Fibroblast of skin of back (primary cell): ENCODE measurements at places on chromosomes 6 and 20.

- DNase-seq, result no peak
Observed at GRCh38 chr6:146689806-146690205, 91.0 kb downstream of the ADGB start.

GRCh38 chr20:24701668-24702067 lies 232.2 kb downstream of the SYNDIG1 start:
- no peak for DNase-seq

DNA sequence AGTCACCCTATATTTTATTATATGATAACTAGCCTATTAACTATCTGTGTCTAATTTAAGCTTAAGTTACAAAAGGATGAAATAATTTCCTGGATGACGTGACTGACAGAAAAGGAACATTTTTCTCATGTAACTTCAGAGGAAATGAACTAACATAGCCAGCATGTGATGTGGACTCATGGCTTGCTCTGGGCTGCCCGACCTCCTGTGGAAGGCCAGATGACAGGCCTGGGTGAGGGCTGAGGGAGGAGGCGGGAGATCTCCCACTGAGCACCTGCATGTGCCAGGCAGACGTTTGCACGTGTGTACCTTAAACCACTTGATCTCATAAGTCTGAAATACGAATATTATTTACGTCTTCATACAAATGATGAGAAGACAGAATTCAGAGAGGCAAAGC lies 321.1 kb downstream of the SYNE1 start:
- peak; percentile 87 for DNase-seq

DNA sequence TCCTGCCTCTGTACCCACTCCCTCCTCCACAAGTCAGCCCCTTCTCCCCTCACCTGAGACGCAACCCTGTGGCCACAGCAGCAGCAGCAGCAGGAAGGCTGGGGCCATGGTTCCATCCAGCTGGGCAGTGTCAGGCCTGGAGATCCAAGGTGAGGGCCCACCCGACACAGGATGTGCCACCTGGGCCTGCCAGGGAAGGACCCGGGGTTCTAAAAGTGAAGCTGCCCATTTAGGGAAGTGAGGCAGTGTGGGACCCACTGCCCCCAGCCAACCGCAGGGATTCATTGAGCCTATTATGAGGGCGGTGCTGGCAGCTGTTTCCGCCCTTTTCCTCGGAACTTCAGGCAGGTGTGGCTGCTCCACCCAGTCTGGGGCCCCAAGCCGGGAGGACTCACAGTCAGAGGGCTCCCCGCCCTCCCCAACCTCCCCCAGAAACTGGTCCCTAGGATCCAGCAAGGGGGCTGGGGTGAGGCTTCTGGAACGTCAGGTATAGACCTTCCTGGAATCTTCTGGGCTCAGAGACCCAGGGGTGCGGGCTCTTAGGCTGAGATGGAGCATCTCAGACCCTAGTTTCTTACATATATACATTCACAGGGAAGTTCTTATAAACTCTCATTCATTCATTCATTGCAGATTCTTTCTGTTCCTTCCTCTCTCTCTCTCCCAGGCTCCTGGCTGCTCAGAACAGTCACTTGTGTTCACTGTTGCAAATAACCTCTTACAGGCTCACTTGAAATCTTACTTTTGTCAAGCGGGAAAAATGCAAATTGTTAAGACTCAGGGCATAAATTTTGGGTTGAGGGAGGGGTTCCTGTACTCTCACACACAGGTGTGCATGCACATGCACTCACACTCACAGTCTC lies at the start of gene TREML2:
TREML2 (minus strand) TSS at position 249 of the 863 bp plus-strand sequence; CDS start at position 108, 141 bp downstream.
- DNase-seq, result no peak

DNA sequence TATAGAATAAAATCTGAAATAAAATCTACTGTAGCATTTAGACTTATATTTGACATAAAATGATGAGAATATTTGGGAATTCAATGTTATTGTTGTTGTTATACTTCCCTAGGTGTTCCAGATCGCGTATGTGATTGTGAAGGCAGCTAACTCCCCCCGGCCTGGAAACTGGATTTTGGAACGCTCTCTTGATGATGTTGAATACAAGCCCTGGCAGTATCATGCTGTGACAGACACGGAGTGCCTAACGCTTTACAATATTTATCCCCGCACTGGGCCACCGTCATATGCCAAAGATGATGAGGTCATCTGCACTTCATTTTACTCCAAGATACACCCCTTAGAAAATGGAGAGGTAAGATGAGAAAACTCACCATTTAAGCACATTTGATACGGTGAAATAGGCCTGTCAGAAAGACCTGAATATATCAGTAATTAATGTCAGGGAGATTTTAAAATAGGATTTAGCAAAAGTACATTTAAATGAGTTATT lies 215.2 kb downstream of the LAMA2 start:
- no peak for DNase-seq

DNA sequence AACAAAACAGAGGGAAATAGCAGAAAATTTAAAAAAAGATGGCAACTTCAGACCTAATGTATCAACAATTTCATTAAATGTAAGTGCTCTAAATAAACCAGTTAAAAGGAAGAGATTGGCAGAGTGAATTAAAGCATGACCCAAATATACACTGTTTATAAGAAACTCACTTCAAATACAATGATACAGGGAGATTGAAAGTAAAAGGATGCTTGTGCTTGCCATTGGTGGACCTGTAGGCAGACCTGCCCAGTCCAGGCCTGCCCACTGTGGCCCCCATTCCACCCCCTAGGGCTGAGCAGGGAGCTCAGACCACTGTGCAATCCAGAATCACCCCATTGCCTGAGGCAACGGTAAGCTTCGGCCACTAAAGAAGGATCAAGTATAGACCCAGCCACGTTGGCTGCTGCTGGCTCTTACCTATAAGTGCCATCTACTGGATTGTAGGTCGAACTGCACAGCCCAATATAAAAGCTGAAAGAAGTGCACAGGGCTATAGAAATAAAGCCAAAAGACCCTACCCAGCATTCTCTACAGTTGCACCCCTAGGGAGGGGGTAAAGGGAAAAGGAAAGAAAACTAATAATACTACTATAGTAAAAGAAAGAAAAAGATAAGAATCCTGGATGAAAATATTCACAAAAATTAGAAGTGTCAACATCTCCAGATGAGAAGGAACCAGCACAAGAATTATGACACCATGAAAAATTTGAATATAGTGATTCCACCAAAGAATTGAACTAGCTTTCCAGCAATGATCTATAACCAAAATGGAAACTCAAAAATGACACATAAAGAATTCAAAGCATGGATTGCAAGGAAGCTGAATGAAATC lies 36.1 kb downstream of the PSMB1 start:
- DNase-seq, result peak; percentile 65

GRCh38 chr20:20211274-20211987 lies 156.5 kb upstream of the INSM1 start:
- peak; percentile 56 for DNase-seq

DNA sequence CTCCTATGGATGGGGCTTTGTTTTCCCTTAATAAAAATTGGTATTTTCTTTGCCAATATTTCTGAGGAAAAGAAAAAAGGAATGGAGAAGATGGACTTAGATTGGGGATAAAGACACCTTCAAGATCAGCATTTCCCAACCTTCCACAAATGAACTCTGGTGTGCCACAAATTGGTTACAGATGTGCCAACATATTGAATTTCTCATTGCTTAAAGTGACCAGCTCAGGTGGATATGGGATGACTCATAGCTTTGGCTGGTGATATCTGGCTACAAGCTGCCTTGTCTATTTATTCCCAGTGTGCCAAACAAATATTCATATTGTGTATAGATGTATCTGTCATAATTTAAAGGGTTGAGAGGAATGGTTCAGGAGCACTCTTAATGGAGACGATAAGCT lies 32.5 kb downstream of the THEMIS start:
- DNase-seq, result no peak

DNA sequence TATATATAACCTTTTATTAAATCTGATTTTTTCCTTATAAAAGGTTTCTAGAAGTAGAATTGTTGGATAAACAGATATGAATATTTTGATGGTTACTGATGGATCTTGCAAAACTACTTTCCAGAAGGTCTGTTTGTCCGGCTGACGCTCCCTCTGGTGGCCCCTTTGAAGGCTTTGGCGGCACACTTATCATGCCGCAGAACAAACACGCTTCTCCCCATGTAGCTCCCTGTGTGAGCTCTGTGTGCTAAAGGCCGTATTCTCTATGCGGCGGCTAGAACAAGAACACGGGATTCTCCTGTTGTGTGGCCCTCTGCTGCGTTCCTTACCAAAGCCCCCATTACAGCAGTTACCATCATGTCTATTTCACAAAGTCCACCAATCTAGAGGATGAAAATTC lies 30.0 kb downstream of the PPP1R3G start:
- peak; percentile 28 for DNase-seq

GRCh38 chr6:27837625-27838057 lies 74.6 kb downstream of the OR2B2 start:
- peak; percentile 51 for DNase-seq

DNA sequence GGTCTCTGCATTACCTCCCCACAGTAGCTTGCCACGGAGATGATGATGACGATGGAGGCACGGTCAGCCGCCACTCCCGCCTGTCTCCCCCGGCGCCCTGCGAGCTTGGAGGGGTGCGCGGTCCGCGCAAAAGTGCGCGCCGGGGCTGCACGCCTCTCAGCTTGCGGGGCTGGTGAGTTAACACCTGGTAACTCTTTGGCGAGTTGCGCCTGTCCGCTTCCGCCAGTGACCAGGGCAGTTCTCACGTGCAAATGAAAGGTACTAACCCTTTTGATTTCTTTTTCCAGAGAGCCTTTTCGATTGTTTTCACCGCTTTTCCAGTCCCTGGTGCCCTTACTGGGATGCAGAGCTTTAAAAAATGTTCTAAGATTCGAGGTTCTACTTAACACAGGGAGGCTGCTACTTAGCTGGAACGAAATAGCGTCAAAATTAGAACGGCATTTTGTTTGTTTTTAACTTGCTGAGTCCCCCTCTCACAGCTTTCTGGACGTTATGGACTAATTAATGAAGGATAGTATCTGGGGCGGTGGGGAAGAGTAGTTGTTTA lies 6.2 kb downstream of the GRIK2 start:
- no peak for DNase-seq

- no peak for DNase-seq
Observed at GRCh38 chr20:32515631-32516101, 69.5 kb downstream of the NOL4L start.

DNA sequence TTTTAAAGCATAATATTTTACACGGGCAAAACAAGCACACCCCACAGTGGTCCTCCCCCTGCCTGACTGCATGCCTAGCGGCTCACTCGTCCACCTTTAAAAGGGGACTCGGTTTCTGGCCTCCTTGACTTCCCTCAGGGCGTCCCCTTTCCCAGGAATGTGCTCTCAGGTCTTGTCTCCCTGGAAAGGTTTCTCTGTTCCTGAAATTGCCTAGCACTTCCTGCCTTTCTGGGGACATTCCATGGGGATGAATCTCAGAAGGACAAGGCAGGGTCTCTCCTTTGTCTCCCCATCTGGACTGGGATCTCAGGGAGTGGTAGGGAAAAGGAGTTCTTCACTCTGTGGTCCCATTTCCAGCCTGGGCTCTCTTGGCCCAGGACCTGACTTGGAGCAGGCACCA lies 4.9 kb downstream of the TCF15 start:
- peak; percentile 9 for DNase-seq

GRCh38 chr6:128487055-128487454 lies 33.3 kb downstream of the PTPRK start:
- DNase-seq, result no peak

- DNase-seq, result peak; percentile 6
Observed at GRCh38 chr20:46324960-46325703, 16.8 kb upstream of the CDH22 start.

DNA sequence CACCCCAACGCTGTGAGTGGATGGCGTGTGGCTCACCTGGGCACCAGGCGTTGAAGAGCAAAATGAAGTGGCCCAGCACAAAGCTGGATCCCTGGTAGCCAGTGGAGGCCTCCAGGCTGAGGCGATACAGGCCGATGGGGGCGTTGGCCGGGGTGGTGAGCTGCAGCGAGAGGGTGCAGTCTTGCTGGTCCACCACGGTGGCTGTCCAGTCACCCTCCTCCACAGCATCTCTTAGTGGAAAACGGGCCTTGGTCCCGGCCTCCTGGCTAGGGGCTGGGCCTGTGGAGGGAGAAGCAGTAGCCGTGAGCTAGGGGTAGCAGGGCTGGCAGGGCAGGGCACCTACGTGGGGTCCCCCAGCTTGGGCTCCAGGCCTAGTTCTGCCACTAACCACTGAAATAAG lies 9.3 kb downstream of the TGM2 start:
- DNase-seq, result no peak

DNA sequence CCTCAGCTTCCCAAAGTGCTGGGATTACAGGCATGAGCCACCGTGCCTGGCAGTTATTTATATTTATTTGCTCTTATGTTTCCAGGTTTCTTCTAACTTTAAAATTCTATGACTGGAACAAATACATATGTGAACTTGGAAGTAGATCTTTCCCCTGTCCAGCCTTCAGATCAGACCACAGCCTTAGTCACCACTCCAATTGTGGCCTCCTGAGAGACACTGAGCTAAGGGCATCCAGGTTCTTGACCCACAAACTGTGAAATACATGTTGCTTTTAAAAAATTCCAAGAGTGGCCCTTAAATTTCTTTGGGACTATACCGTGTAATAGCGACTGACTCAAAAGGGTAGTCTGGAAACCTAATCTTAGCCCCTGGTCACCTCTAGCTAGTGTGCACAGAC lies 1.5 kb upstream of the ADGRG6 start:
- no peak for DNase-seq

- no peak for DNase-seq
Observed at GRCh38 chr6:147624946-147625515, 116.5 kb downstream of the SAMD5 start.

DNA sequence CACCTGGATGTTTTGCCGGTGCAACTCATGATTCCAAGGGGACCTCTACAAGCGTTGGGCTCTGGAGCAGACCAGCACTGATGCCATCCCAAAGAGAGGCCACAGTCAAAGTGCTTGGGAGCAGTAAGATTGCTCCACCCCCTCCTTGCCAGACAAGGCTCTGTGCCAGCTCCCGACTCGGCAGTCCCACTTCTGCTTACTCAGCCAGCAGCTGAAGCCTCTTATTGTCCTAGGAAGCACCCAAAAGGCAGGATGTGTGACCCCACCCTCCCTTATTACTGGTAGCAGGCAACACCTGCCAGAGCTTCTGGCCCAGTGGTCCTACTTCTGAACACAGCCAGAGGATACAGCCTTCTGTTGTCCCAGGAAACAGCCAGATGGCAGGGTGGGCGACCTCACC lies 614.2 kb downstream of the TENT5A start:
- no peak for DNase-seq

DNA sequence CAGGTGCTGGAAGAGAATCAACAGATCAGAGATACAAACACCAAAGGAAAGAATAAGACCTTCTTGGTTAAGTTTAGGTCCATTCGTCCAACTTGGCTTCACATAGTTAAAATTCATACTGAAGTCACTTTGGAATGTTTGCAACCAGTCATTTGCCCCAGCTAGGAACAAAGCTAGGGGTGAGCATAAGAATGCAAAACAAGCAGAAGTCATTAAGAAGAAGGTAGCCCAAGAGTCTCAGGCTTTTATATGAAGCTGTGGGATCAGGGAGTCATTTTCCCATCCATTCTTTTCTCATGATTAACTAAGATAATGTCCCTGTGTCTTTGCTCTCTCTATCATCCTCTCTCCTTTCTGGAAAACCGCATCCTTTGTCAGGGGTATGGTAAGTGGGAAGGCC lies 51.5 kb upstream of the TMEM170B start:
- peak; percentile 18 for DNase-seq
